ENCODE measurements at places on chromosomes 2 and 18.

DNA sequence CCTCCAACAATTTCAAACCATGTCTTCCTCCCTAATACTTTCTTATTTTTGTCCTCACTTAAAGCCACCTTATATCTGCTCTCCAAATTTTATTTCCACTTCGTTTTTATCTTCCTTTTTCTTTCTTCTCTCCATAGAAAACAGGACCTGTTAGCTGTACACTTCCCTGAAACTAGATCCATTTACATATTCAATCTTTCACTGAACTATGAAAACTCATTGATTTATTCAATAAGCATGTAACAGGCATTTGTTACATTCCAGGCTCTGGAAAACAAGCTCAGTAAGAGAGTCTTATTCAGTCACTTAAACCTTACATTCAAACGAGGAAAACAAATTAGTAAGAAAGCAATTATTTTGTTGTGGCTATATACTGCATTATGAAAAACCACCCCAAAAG lies 1225.3 kb downstream of the SUCLG1 start:
- no peak for DNase-seq

DNA sequence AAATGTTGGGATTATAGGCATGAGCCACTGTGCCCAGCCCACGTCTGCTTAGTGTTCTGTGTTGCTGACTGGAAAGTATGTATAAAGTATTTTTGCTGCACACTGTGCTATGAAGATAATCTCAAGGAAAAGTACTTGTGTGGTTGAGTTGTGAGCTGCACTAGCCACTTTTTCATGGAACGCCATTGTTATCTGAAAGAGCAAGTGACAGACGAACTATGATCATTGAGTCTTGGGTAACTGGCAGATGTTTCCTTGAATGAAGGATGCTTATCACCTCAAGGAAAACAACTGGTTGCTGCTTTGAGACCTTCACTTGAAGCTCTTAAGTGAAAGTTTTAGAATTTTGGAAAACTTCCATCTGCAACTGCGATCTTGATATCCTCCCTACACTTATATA lies 82.2 kb upstream of the KCTD1 start:
- DNase-seq: no peak

DNA sequence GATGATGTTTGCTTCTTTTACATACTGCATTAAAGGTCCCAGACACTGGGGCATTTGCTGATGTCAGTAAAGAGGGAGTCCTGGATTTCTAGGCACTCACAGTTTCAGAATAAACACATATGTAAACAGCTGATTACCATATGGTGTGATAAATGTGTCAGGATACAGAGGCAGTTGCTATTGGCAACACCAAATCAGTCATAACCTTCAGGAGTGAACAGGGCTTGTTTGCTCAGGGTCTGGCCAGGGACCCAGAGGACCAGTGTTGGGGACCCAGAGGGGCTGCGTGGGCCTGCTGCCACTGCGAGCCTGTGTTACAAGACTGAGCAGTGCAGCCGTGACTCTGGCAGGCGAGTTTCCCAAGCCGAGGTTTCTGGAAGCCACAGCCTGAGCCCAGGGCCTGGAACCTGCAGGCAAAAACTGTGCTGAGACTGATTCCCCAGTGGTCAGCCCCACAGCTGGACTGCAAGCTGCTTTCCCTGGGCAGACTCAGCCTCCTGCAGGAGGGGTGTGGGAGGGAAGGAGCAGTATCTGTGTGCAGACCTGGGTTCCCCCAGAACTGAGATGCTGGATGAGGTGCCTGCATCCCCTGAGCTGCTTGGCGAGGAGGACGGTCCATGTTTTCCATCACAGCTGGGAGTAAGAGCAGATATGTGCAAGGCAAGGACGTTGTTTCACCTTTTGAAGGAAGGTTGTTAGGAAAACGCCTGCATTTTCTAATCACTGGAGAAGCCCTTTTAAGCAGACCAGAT lies 23.6 kb downstream of the ASAP2 start:
- no peak for DNase-seq

GRCh38 chr2:51990684-51991083 lies 958.8 kb upstream of the NRXN1 start:
- no peak for DNase-seq

All from nephron progenitor cell (in vitro differentiated cells).